Panc1 (cell line): ENCODE measurements at places on chromosomes 16 and 17. TPM values are rescaled to one million over a fixed set of nuclear protein-coding genes. Genes with fewer than 3 reads are reported as not detected.
A peak's percentile ranks its signal among the peaks of the same experiment; 100 is the strongest.

GRCh38 chr17:45895304-45895968 is 1.1 kb downstream of the MAPT start:
- no peak for DNase-seq

DNA sequence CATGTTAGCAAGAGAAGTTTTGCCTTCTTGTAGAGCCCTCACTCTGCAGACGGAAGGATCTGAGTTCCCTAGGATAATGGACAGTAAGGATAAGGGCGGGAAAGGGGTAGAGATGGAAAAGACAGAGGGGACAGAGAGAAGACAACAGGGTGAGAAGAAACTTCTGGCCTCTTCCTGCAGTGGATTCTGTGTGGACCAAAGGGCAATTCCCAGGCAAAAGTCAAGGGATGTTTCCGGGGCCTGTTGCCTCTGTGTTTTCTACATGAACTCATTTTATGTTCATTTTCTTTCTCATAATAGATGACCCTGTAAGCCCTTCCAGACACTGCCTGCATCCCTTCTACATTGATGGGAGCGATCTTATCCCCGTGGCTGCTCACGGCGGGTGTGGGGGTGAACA is 647 bp upstream of the TMEM238L start:
- no peak for DNase-seq

- no peak for DNase-seq
These were observed 21.3 kb downstream of the HS3ST3B1 start for GRCh38 chr17:14321980-14322776.

- DNase-seq: no peak
These were observed 6.2 kb downstream of the SBK1 start for GRCh38 chr16:28298511-28298878.

DNA sequence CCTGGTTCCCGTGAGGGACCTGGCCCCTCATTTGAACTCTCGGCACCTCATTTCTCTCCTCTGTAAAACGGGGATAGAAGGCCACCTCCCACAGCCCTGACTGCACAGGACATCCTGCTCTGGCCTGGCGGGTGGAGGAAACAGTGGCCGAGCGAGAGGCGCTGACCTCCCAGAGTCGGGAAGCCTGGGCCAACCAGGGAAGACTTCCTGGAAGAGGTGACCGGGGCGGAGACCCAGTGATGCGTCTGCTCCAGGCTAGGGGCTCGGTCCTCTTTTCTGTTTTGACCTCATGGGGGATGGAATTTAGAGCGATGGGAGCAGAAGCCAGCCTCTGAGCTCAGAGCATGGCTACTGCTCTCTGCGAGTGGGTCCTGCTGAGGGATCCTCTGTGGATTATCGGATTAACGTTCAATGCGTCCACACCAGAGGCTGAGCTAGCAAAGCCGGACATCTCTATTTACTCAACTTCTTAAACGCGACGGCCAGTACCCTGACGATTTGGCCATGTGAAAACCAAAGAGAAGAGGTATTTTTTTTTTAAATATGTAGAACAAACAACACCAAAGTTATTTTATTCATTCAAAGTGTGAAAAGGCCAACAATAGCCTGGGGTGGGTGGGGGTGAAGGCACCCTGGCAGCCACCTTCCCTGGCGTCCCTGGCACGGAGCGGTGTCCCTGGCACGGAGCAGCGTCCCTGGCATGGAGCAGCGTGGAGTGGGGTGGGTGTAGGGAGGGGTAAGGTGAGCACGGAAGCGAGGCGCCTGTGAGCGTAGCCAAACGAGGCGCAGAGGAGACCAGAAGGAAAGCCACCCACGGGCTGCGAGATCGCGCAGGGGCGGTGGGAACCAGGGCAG is 9.2 kb upstream of the MSLN start:
- DNase-seq: no peak

GRCh38 chr17:46002311-46002972 is 3.4 kb downstream of the STH start:
- peak; percentile 20 for DNase-seq

GRCh38 chr17:19327031-19327783 is 35.3 kb downstream of the B9D1 start:
- no peak for DNase-seq

DNA sequence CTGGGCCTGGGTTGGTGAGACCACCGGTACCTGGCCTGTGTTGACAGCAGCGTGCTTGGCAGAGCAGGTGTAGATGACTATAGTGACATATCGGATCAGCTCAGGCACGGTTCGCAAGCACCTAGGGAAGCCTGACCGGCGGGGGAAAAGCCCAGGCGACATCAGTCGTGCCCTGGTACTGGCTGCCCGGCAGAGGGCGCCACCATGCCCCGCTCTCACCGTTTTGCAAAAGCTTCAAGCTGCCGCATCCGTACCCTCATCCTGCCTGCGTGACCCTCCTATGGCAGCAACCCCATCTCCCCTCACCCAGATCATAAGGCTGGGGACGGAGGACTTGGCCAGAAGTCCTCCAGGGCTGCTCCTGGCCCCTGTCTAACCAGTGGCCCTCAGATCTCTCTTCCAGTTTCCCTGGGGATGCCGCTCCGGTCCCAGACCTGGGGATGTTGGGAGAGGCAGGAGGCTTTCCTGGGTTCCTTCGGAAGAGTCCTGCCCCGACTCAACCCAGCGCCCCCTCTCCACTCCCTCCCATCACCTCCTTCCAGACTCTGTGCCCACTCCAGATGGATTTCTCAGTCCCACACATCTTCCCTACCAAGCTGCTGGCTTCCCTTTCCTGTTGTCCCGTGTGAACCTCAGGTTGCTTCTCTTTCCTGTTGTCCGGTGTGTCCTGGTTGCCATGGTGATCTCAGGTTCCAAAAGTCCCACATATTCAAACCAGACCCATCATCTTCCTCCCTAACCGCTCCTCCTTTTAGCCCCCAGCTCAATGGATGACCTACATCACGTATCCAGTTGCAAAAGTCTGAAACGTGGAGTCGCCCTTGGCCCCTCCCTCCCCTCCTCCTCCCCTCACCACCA is 13.7 kb downstream of the ALOX12B start:
- DNase-seq: peak; percentile 47

DNA sequence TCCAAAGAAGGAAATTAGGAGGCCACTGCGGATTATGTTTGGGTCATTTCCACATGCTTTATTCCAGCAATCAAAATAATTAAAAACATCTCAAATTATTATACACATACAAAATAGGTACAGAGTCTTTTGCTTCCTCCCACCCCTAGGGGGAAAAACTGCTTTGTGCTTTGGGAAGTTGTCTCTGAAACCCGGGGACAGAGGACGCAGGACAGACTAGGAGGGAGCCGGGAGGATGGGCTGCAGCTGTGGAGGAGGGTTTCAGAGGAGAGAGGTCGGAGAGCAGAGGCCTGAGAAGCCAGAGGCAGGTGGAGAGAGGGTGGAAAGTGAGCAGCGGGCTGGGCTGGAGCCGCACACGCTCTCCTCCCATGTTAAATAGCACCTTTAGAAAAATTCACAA is 17.4 kb downstream of the COL1A1 start:
- no peak for DNase-seq

DNA sequence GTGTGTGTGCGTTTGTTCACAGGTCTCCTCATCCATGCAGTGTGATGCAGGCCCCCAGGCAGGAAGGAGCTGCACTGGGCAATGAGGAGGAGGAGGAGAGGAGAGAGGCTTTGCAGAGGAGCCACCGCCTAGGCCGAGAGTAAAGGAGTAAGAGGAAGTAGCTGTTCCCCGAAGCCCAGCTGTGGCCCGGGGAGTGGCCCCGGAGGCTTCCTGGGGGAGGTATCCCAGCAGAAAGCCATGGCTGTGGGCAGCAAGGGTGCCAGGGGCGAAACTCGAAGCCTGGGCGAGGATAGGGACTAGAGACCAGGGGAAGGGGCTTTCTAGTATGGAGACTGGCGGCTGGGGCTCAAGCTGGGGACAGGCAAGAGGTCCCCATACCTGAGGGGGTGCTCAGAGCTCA is 12.2 kb downstream of the C16orf95 start:
- no peak for DNase-seq

DNA sequence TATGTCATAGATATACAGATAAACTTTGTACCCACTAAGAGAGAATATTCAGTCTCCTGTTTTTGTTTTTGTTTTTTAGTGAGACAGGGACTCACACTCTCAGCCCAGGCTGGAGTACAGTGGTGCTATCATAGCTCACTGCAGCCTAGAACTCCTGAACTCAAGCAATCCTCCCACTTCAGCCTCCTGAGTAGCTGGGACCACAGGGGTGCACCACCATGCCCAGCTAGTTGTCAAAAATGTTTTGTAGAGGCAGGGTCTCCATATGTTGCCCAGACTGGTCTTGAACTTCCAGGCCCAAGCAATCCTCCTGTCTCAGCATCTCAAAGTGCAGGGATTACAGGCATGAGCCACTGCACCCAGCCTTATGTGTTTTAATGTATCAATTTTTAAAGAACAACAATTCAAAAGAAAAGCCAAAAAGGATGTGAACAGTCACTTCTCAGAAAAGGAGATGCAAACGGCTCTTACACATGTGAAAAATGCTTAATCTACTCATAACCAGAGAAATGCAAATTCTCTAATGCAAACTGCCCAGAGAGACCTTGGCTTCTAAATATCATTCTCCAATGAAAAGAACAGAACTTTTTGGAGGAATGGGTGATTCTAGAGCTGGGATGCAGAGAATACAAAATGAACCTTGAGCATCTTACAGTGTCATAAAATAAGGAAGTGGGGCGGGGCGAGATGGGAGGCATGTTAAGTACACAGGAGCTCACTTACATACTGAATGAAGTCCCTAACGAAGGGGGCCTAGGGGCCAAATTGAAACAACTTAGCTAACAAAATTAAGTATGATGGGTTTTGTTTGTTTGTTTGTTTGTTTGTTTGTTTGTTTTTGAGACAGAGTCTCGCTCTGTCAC is 7.3 kb upstream of the CMTM3 start:
- DNase-seq: no peak

GRCh38 chr16:89785523-89786155 is 30.8 kb downstream of the FANCA start:
- DNase-seq: no peak

DNA sequence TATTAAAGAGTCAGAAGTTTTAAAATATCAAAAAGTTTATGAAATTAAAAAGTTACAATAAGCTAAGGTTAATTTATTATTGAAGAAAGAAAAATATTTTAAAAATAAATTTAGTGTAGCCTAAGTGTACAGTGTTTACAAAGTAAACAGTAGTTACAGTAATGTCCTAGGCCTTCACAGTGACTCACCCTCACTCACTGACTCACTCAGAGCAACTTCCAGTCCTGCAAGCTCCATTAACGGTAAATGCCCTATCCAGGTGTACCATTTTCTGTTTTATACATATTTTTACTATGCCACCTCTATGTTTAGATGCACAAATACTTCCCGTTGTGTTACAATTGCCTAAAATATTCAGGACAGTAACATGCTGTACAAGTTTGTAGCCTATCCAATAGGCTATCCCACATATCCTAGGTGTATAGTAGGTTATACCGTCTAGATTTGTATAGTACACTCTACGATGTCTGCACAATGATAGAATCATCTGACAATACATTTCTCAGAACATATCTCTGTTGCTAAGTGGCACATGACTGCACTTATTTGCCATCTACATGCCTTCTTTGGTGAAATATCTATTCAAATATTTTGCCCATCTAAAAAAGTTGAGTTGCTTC is 67.2 kb upstream of the WSB1 start:
- no peak for DNase-seq

DNA sequence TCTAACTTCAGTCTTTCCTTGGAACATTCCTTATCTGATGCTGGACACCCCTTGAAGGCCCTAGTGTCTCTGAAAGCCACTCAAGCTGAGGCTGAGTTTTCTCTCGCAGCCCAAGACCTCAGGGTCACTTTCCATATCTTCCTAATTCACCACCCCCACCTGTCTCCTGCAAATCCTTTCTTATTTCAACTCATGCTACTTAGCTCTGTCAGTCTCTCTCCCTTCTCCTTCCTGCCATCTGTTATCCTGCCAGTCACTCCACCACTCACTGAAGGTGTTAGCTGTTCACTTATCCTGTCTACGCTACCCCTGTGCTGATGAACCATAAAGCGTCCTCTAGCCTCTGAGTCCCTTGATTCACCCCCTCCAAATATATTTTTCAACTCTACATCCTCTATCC is 143.9 kb upstream of the SHISA6 start:
- DNase-seq: no peak

GRCh38 chr17:66675991-66676371 is 158.9 kb upstream of the CACNG5 start:
- DNase-seq: no peak

Gene KRT31
- total RNA-seq: not detected

Gene KRT36
- not detected for total RNA-seq

Gene PIGQ
- 83.5 TPM for total RNA-seq

Gene SCARF1
- 6.6 TPM for total RNA-seq

Gene CHAD
- total RNA-seq: not detected

Gene SCN4A
- total RNA-seq: 0.03 TPM

Gene KRT40
- total RNA-seq: not detected

Gene TLK2
- 54.6 TPM for total RNA-seq

Gene SLC5A10
- not detected for total RNA-seq
